Tongue (tissue), 3 donors: ENCODE measurements at places on chromosomes 7 and 10. TPM values are rescaled to one million over a fixed set of nuclear protein-coding genes. Genes with fewer than 3 reads are reported as not detected.

The MSS51 gene
- total RNA-seq, result 9.5 TPM

GRCh38 chr7:54802841-54803240, 43.8 kb upstream of the SEC61G start:
- no peak for DNase-seq

DNA sequence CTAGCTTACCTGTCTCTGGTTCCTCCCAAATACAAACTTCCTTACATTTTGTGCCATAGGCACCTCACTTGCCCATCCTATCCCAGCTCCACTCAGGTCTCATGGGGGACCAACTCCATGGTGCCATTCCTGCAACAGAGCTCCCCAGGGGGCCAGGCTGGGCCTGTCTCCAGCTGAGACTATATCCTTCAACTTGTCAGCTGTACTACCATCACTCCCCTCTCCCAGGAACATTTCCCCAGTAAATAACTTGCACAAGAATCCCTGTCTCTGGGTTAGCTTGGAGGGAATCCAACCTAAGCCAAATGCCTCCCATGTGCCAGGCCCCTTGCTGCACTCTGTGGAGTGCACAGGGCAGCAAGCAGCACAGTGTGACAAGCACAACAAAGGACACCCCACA, 33.2 kb downstream of the FRMPD2 start:
- no peak for DNase-seq

GRCh38 chr7:54242776-54243175, 299.4 kb upstream of the VSTM2A start:
- DNase-seq, result no peak

DNA sequence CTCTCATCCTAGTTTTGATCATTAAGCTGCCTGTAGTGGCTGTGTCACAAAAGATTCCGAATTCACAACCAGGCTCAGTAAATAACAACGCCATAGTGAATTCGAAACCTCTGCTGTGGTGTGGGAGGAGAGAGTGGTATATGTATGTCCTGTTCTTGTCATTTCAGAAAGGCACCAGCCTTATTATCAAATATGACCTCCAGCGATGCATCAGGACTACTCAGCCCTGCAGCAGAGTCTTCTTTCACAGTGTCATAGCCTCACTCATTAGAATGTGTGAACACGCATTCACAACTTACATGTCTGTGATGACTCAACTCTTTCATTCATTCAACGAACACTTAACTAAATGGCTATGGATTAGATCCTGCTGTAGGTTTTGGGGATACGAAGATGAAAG, 15.3 kb downstream of the AOC1 start:
- no peak for DNase-seq

DNA sequence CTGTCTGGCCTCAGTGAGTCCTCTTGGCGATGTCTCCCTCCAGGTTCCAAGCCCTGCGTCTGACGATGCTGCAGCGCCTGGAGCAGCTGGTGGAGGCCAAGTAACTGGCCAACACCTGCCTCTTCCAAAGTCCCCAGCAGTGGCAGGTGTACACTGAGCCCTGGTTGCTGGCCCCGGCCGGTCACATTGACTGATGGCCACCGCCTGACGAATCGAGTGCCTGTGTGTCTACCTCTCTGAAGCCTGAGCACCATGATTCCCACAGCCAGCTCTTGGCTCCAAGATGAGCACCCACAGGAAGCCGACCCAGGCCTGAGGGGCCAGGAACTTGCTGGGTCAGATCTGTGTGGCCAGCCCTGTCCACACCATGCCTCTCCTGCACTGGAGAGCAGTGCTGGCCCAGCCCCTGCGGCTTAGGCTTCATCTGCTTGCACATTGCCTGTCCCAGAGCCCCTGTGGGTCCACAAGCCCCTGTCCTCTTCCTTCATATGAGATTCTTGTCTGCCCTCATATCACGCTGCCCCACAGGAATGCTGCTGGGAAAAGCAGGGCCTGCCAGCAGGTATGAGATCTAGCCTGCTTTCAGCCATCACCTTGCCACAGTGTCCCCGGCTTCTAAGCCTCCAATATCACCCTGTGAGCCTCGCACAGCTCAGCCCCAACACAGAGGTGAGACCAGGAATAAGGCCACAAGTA, 7.3 kb upstream of the ZNF22 start:
- no peak for DNase-seq

DNA sequence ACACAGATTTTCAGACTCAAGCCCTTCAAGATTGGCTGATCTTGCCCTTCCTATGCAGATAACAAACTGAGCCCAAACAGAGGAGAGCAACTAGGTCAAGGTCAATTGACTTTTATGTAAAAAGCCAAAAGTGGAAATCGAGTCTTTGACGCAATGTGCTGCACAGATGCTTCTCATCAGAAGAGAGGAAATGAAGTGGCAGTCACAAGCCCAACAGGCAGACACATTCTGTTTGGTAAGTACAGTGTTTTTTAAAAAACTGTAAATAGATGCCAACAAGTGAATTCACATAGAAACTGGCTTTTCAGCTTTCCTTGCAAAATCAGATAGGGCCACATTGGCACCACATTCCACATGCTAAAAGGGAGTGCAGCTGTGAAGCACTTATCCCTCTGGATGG, 606.6 kb downstream of the KCNMA1 start:
- DNase-seq, result no peak

- peak; percentile 54 for DNase-seq
These were observed 863 bp downstream of the ST8SIA6 start for GRCh38 chr10:17453373-17454091.
